RPMI8226 (cell line): ENCODE measurements at places on chromosomes 12 and 14.

- DNase-seq, result no peak
Observed at GRCh38 chr14:94483729-94484275, 7.8 kb upstream of the SERPINA9 start.

- DNase-seq, result no peak
Observed at GRCh38 chr12:20370866-20371519, 2.7 kb downstream of the PDE3A start.

DNA sequence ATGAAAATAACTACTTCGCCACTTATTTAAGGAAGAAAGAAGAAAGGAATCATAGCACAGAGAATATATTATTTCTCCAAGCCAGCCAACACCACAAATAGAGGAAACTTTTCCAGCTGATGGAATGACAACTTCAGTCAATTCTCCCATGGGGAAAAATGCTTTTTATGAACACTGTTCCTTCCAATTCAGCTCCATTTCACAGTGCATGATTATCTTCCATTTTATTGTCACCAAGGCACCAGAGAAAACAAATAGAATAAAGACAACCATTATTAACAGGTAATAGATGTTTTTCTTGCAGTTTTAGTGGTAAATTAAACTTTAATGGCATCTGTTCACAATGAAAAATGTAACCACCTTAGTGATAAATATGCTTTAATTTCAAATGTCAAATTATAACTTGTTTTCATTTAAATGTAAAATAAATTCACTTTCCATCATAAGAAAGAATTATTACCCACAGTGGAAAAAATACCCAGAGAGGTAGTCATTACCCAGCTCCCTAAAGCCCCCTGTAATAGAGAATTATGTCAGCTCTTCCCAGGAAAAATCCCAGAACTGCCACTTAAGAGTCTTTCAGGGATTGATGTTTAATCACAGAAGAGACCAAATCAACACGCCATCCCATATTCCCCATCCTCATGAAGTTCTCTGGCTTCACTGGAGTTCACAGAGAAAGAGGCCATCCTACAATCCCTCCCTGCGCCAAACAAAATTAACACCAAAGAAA lies 828.3 kb upstream of the TMEM132C start:
- DNase-seq, result no peak

- DNase-seq, result no peak
Observed at GRCh38 chr12:85775091-85775490, 61.1 kb downstream of the RASSF9 start.

GRCh38 chr12:130497321-130497720 lies 159.6 kb downstream of the PIWIL1 start:
- no peak for DNase-seq

GRCh38 chr14:50403419-50403818 lies 6.7 kb upstream of the CDKL1 start:
- no peak for DNase-seq

DNA sequence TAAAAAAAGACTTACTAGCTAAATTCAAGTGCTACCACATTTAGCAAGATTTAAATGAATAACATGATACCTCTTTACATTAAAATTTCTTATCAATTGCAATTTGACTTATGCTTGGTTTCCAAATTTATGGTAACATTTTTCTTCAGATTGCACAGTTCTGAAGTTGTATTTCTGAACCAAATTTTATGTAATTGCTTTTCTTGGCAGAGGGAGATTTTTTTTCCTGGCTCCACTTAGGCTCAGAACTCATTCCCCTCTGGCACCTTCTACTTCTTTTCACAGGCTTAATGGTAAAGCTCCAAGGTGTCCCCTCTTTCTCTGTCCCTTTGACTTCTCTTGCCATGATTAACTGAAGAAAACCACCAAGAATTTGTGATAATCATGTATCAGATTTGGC lies 99.8 kb upstream of the TMTC1 start:
- no peak for DNase-seq

- no peak for DNase-seq
Observed at GRCh38 chr14:104553166-104554087, 26.1 kb upstream of the C14orf180 start.

GRCh38 chr14:46248001-46248630 lies 403.5 kb downstream of the RPL10L start:
- no peak for DNase-seq

DNA sequence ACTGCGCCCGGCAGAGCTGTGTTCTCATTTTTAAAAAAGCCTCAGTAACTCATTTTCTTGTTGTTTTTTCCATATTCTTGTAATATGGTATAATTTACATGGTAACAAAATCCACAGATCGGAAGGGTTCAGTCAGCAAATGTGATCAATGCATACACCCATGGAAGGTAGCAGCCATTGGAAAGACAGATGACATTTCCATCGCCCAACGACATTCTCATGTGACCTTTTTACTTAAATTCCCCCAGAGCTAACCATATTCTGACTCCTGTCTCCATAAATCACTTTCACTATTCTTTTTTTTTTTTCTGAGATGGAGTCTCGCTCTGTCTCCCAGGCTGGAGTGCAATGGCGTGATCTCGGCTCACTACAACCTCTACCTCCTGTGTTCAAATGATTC lies 4.9 kb downstream of the PEBP1 start:
- no peak for DNase-seq

DNA sequence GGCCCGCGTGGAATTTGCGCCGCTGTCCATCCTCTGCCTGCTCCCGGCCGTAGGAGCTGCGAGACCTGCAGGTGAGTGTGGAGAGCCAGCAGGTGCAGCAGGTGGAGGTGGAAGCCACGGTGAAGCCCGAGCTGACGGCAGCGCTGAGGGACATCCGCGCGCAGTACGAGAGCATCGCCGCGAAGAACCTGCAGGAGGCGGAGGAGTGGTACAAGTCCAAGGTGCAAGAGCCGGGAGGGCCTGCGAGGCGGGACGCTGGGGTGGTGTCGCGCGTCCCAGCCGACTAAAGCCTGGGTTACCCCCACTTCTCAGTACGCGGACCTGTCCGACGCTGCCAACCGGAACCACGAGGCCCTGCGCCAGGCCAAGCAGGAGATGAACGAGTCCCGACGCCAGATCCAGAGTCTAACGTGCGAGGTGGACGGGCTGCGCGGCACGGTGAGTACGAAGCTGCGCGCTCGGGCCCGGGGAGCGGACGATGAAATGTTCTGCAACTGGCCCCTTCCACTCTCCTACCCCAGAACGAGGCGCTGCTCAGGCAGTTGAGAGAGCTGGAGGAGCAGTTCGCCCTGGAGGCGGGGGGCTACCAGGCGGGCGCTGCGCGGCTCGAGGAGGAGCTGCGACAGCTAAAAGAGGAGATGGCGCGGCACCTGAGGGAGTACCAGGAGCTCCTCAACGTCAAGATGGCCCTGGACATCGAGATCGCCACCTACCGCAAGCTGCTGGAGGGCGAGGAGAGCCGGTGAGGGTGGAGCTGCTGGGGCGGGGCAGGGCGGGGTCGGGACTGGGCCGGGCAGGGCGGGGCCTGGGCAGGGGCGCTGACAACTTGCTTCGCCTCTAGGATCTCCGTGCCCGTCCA lies 2.1 kb downstream of the PRPH start:
- DNase-seq, result peak; percentile 86

GRCh38 chr12:124477107-124477915 lies 90.1 kb downstream of the NCOR2 start:
- DNase-seq, result no peak

GRCh38 chr12:10001171-10001776 lies 2.4 kb upstream of the CLEC1B start:
- no peak for DNase-seq

DNA sequence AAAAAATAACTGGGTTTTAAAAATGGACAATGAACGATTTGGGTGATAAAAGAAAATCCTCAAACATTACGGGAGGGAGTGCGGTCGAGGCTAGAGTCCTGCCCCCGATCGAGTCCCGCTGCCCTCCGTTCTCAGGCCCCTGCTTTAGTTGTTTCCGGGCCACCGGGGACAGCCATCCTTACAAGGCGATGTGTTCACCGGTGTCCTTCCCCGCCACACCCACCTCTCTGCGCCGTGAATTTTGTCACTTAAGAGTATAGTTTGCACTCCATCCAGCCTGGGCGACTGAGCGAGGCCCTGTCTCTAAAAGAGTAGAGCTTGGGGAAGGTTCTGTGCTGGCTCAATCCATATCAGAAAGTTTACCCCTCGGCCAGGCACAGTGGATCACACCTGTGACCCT lies 2.9 kb downstream of the ULK1 start:
- no peak for DNase-seq

GRCh38 chr12:121580959-121581685 lies at the start of gene KDM2B:
Gene KDM2B, minus strand, starts transcription at chr12:121581023. Its CDS starts 112 bp downstream, at chr12:121580911.
- no peak for DNase-seq

DNA sequence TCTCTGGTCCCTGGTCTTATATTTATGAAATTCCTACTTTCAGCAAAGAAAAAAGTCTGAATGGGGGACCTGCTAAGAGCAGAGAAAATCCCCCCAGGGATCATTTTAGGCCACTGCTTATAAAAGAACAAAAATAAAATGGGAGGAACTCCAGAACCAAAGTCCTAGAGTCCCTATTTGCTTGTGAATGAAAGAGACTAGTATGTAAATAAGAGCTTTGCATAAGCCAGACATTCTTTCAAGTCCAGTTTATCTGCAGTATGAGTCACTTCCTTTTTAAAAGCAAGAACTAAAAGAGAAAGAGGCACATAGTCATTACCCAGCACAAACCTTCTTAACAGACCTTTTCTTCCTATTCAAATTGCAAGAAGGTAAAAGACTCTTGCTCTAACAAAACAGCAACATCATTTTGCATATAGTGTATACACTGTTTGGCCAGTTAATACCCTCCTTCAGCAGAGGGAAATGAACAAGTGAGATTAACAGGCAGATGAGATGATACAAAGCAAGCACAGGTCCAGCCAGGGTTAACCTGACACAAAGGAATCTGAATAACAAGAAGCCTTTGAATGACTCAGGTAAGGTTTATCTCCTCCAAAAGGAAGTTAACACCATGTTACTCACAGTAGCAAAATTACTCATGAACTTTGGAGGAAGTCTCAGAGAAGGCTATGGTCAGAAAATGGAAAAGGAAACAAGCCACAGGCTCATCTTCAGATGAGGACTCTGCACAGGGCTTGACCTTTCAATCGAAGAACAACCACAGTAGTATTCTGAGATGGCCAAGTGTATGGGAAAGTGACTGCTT lies 87.3 kb downstream of the PHLDA1 start:
- peak; percentile 61 for DNase-seq

- no peak for DNase-seq
Observed at GRCh38 chr12:26803552-26803951, 29.4 kb downstream of the ITPR2 start.

- no peak for DNase-seq
Observed at GRCh38 chr12:54857406-54857805, 3.1 kb downstream of the MUCL1 start.

DNA sequence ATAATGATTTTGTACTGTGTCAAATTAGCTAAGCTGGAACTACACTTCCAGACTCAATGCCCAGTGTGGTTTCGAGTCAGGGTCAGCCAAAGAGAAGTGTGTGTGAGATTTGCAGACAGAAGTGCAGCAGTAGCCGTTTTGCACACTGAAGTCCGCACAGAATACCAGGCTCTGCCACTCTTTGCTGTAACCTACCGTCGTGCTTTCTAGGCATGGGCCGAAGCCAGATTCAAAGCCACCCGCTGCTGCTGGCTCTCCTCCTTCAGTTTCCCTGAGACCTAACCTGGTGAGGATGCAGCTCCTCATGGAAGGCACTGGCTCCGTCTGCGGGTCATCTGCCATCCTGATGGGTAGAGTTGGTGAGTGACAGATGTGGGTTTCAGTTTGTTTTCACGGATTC lies 48.8 kb downstream of the LRTM2 start:
- DNase-seq, result no peak

- no peak for DNase-seq
Observed at GRCh38 chr14:49982501-49982951, 89.6 kb downstream of the ARF6 start.

GRCh38 chr14:52235866-52236510 lies 31.5 kb upstream of the PTGDR start:
- DNase-seq, result no peak

- no peak for DNase-seq
Observed at GRCh38 chr12:6555018-6555691, 687 bp downstream of the IFFO1 start.

DNA sequence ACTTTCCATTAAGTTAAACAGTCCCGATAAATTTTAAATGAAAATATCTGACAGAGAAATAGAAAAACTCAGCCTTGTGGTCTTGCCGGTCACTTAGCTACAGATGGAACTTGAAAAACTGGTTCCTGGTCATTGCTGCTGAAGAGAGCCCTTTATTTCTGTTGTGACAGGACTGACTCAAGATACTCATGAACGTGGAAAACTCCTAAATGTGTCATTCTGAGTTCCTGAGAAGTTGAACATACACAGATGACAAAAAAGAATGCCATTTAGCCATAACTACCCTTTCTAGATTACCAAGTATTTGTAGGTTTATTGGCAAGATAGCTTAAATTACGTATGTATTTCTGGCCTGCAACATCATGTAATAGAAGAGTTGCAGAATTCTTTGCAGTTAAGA lies 134.2 kb downstream of the HMGA2 start:
- DNase-seq, result no peak

- DNase-seq, result no peak
Observed at GRCh38 chr12:43852744-43853143, 16.9 kb downstream of the TMEM117 start.

DNA sequence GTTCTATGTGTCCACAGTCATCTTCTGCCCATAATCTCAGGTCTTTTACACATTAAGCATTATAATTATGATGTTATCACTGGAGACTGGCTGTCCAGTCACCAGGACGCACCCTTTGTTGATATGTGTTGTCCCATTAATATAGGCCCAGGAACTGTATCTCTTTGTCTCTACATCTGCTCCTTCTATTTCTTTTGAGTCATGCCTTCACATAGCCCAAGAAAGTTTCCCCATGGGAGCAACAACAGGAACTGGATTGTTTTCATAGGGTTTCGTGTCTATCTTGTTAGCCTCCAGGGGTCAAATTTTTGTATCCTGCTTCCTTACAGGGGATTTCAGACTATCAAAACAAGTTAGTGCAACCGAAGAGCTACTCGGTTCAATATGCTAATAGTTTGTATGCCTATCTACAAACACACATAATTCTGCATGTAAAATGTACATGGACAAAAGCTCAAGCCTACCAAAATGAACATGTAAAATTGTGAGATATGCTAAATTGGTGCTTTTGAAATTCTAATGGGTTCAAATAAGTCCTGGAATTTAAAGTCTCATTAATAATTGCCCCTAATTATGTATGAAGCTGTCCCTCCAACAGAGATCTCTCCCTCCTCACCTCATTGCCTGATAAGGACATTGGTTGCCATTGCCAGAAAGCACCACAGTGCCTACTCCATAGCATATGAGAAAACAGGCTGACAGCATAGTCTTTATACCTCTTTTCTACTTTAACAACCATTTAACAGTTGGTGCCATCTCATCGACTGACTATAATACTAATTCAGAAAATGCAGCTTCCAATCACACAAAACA lies 99.8 kb upstream of the DIO2 start:
- DNase-seq, result no peak

- DNase-seq, result no peak
Observed at GRCh38 chr14:72104011-72104613, 171.9 kb downstream of the RGS6 start.
